Hypothalamus (tissue), 51 donors: ENCODE measurements at places on chromosomes 12 and 14.
A peak's percentile ranks its signal among the peaks of the same experiment; 100 is the strongest.

DNA sequence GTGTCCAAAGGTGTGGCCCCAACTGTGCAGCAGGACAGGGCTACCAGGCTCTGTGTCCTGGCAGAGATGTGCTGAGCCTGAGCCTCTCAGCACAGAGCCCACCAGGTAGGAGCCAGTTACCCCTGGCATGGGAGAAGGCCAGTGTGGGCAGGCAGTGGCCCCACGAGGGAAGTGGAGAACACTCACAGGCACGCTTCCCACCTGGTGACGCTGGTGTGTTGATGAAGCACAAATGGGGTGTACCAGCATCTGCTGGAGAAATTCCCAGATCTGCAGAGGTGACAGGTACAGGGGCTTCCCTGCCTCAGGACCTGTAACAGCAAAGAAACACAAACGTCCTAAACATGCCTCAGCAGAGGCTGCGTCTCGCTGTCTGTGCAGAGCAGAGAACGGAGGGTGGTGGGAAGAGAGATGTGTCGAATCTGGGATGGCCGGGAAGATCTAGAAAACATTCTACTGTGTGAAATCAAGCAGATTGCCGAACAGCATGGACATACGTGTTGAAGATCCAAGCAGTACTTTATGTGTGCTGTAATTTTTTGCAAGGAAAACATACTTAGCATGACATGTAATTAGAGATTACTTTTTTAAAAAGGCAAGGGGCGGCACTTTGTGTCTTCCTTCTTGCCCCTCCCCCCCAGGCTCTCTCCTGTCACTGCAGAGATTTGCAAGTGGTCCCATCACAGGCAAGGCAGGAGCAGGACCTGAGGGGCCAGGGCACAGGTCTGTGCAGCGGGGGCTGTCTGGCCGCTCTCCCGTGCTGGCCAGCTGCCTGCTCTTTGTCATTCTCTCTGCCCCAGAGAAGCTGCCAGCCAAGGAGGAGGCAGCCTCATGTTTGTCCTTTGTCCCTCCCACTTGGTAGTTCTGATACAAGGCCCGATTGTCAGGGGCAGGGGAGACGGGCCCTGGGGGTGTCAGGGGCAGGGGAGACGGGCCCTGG lies 17.3 kb downstream of the HIP1R start:
- peak; percentile 55 for DNase-seq

- no peak for DNase-seq
Observed at GRCh38 chr14:20656274-20656673, 14.8 kb upstream of the OR6S1 start.

- no peak for DNase-seq
Observed at GRCh38 chr12:120367233-120367923, 1.6 kb downstream of the MSI1 start.

DNA sequence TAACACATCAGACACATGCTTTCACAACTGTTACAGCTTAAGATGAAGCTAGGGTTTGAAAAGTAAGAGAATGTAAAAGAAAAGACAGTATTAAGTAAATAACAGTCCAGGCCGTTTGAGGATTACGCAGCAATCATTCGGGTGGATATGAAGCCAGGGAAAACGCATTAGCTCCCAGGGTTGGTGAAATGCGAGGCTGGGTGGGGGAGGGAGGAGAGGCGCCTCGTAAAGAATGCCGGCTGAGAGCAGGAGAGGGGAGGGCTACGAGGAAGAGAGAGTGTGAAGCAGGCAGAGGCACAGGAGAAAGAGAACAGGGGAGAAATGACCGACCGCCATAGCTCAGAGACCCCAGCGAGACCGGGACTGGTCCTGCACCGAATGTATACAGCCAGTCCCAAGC lies 73.0 kb downstream of the IQSEC3 start:
- no peak for DNase-seq

- no peak for DNase-seq
Observed at GRCh38 chr12:48883305-48884161, 17.9 kb upstream of the RND1 start.

DNA sequence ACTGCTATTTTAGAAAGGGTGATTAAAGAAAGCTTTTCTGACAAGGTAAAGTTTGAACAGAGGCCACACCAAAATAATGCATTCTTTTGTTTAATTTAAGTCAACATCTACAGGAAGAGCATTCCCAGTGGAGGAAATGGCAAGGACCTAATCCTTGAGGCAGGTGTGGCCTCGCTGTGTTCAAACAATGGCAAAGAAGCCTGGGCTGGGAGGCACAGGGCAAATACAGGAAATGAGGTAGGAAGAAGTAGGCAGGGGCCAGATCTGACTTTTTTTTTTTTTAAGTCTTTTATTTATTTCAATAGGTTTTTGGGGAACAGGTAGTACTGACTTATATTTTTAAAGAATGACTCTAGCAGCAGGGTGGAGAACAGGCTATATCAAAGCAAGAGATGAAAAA lies 53.5 kb downstream of the ARMH4 start:
- no peak for DNase-seq

DNA sequence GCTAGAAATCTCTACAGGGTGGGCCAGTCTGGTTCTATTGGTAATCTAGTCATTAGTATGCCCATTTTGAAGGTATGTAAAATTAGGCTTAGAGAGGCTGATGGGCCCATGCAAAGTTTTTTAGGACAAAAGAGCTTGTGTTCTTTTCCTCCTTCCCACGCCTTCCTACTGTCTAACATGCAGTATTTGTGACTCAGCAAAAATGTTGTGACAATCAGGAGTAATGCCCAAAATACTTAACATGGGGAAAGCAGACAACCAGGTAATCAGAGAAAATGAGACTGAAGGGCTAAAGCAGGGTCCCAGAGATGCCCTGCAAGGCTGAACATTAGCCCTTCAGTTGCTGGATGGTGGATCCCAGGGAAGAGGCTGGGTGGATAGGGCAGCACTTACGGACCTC lies 437.9 kb downstream of the BCL11B start:
- no peak for DNase-seq
